ENCODE measurements at places on chromosomes 16 and 17.

DNA sequence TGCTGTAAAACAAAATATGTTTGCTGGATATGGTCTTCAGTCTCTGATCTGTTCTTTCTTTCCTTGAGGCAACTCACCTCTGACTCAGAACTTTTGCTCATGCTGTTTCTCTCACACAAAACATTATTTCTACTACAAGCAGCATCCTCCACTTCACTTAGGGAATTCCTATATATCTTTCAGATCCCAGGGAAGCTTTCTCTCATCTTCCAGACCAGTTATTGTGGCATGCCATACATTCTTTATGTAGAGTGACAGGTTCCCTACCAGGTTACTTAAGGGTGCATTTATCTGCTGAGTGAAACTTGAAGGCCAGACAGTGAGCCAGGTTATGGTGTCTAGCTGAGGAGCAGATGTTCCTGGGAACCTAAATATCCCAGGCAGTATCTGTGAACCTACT, 1226.0 kb downstream of the CDH8 start:
- DNase-seq: no peak

DNA sequence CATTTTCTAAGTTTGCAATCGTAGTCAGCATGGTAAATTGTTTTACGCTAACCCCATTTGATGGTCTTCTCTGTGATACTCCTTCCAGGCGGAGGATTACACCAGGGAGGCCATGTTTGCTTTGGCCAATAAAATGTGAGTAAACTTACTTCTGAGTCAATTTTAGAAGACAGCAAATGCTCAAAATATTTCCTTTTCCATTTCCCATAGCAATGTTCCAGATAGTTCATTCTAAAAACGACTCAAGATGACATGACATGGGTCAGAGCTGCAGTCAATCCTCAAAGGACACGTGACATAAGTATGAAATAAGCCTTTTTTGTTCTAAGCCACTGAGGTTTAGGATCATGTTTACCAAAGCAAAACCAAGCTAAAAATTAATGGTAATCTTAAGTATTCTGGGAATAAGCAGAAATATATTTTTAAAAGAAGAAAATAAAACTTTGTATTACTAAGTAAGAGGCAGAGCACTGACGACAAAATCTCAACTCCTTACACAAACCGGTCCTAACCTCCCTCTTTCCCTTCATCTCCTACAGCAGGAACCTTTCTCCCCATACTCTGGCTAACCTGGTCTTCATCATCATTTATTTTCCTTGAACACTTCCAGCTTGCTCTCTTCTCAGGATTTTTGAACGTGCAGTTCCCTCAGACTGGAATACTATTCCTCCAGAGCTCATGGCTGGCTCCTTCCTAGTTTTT, 266.2 kb downstream of the CEP112 start:
- DNase-seq: no peak

DNA sequence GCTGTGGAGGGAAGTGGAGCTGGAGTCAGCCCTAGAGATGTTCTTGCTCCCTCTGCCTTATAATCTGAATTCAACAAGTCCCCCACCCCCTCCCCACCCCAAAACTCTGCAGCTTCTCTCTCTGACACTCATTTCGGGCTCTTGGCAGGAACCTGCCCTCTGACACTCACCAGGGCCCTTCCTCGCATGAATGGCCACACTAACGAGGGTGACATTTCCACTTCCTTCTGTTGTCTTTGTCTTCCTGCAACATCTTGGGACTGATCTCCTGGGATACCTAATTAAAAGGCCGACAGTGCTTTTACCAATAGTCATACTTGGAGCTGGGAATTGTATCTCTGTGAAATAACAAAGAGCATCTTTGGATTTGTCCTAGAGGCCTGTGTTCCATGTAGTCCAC, 106.9 kb upstream of the PIRT start:
- DNase-seq: no peak

- no peak for DNase-seq
Observed at GRCh38 chr17:11302401-11303186, 61.6 kb downstream of the SHISA6 start.

DNA sequence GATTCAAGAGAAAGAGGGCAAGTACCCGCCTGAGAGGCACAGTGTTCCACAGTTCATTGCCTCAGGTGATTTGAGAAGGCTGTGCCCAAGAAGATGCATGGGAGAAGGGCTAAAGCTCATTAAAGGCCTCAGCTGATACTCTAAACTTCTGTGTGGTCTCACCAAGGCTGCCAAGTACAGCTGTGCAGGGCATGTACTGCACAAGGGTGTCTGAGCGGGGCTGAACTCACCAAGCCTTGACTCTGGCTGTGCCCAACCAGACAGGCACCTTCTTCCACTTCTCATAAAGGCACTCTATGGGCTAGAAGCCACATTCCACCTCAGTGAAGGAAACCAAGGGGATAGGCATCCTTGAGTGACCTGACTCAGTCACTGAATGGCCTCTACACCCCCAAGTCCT, 12.7 kb downstream of the LRRC75A start:
- DNase-seq: no peak

DNA sequence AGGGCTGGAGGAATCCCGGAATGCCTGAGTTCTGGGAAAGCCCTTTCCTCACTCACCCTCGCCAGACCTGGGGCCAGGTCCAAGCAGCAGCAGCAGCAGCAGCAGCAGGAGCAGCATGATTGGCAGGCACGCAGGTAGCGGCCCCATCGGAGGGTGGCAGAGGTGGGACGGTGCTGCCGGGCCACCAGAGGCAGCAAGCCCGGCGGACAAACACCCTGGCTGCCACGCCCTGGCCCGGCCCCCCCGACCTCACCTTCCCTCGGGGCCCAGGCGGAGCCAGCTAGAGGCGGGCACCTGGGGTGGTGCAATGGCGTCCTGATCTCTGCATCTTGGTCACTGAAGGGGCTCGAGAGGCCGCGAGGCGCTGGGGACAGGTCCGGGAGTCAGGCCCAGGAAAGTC, 122.4 kb downstream of the LAT start:
- no peak for DNase-seq

DNA sequence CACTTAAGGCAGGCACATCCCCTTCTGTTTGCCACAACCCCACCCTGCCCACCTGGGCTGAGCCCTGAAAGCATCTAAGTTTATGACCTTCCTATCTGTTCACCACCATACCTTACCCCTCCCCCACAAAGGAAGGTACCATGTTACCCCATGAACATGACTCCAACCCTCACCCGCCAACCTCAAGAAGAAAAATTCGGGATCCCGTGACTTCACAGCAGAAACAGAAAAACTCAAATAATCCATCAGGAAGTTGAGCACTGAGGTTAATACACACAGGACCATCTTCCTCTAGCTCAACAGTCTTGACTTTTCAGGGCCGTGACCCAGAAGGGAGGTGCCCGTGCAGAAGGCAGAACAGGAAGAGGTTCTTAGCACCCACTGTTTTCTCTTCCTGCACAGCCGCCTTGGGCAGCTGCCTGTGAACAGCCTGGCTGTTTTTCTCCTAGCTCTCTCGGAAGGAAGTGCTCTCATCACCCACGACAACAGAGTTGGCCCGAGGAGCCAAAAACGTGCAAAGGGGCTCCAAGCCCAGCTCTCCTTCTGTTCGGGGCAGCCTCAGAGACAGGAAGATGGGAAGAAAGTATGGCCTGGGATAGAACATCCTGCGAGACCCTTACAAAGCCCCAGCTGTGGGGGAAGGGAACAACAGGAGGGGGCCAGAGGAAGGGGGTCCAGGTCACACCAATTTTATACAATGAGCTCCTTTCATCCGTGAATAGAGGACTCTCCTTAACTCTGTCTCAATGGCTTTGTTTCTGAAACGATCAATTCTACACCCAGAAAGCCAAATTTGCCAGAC, 101.1 kb downstream of the XYLT1 start:
- peak; percentile 86 for DNase-seq

GRCh38 chr16:85652431-85653221, 36.1 kb downstream of the GINS2 start:
- no peak for DNase-seq

DNA sequence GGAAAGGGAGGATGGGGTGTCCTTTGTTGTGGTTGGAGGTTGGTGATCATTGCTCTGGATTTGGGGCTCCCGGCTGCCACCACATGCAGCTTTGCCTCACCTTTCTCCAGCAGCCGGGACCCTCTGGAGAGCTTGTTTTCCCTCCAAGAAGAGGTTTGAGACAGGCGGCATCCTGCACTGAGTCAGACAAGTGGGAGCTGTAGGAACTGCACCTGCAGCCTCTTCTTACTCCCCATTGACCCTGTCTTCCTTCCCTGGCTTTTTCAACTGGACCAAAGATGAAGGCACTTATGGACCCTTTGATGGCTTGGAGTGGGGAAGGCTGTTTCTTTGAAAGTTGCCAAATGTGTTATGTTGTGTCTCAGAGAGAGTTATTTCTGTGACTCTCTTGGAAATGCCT, 16.6 kb downstream of the KCTD2 start:
- no peak for DNase-seq

GRCh38 chr16:49857423-49858181, 1.7 kb upstream of the ZNF423 start:
- DNase-seq: peak; percentile 36

DNA sequence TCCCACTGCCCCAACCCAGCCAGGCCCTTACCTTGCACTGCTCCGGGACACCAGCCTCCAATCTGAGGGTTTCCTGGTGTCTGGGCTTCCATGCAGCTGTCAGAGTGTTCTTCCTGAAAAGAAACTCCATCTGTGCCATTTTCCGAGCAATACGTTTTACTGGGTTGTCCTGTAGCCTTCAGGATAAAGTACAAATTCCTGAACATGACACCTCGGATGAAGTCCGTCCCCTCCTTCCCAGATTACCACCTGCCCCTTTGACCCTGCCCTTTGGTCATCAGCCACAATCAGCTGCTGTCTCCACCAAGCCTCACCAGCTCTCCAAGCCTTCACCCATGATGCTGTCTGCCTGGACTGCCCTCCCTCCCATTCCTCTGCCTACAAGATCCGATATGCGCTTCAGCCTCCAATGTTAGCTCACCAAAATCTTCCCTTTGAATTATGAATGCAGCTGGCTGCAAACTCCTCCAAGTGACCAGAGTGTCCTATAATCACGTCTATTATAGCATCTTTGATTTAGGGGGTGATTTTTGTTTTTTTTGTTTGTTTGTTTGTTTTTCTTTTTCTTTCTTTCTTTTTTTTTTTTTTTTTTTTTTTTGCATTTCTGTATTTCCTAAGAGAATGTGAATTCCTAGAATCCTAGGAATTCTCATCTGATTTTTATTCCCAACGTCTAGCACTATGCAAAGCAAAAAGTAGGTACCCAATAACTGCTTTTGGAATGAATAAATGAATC, 60.6 kb upstream of the KIFC3 start:
- DNase-seq: no peak

DNA sequence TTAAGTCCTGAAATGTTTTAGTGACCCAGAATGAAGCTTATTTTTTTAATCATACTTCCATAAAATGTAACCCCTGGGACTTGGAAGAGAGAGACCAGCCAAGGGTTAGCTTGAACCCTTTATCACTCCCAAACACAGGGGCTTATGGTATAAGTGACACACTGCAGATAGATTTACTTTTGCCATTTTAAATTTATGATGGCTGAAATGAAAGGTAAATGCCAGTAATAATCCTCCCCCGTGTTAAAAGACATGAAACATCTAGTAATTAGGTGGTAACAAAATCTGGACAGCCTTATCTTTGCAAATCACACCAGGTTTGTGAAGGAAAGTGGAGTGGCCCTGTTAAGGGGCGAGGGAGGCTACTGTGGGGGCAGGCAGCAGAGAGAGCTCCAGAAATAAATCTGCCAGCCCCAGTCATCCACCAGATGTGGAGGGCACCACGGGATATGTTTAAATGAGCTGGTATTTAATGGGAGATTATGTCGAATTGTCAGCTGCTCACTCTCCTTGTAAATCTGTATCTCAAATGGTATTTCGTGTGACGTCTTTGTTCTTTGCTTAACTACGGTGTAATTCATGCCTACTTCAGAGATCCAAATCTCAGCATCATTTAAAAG, 326.5 kb downstream of the WWOX start:
- DNase-seq: no peak

DNA sequence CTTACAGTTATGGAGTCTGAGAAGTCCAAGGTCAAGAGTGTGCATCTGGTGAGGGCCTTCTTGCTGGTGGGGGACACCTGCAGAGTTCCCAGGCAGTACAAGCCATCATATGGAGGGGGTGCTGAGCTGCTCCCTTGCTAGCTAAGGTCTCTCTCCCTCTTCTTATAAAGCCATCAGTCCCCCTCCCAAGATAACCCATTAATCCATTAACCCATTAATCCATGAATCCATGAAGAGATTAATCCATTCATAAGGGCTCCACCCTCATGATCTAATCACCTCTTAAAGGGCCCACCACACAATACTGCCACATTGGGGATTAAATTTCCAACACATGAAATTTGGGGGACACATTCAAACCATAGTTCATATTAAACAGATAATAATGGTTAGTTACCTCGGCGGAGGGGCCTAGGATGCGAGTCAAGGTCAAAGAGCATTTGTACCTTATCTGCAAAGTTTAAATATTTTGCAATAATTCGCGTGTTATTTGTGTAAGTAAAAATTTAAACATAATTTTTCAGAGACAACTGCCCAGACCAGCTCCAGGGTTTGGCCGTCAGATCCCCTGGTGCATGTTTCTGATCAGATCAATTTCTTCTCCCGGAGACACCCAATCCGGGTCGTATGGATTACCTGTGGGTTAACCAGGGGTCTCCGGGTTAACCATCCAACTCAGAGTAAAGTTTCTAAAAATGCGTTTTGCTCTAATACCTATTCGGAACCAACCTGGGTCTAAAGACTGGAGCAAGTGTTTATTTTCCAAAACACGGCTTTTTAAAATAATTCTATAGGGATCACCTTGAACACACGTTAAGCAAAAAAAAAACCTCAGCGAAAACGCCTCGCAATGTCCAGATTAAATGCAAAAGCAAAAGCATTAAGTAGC, 740 bp upstream of the POLR3E start:
- no peak for DNase-seq

- DNase-seq: no peak
Observed at GRCh38 chr16:50315346-50315997, 49.1 kb downstream of the ADCY7 start.

GRCh38 chr17:10316801-10317542, 55.8 kb downstream of the MYH13 start:
- DNase-seq: peak; percentile 58

Data from inflammatory macrophage treated with lipopolysaccharide for 4 hours (primary cell).